ENCODE measurements at places on chromosomes 3 and 15. TPM values are rescaled to one million over a fixed set of nuclear protein-coding genes. Genes with fewer than 3 reads are reported as not detected.

A4GNT gene
- not detected for polyA plus RNA-seq

TRPM1 gene
- not detected for polyA plus RNA-seq

AGTR1 gene
- polyA plus RNA-seq = 84.0 TPM

SYNM gene
- 25.0 TPM for polyA plus RNA-seq

MNS1 gene
- 1.0 TPM for polyA plus RNA-seq

RGMA gene
- 3.2 TPM for polyA plus RNA-seq

MINAR1 gene
- polyA plus RNA-seq = 2.3 TPM

SUMF1 gene
- 23.3 TPM for polyA plus RNA-seq

GRCh38 chr15:61584410-61584809 is 355.3 kb upstream of the RORA start:
- H3K4me3 ChIP-seq = no peak overlapping the region
- no peaks in the 10 kb centered on the region for H3K4me1 ChIP-seq
- no peak for DNase-seq
- H3K36me3 ChIP-seq = no peaks in the 10 kb centered on the region
- H3K27me3 ChIP-seq = no peaks in the 10 kb centered on the region
- H3K27ac ChIP-seq = no peak overlapping the region

- no peaks in the 10 kb centered on the region for H3K4me1 ChIP-seq
- no peak overlapping the region for H3K4me3 ChIP-seq
- H3K36me3 ChIP-seq = no peaks in the 10 kb centered on the region
- H3K27ac ChIP-seq = peak overlapping the region; percentile 4
- no peak for DNase-seq
- H3K27me3 ChIP-seq = no peaks in the 10 kb centered on the region
These were observed 68.9 kb downstream of the SMAD3 start for GRCh38 chr15:67134067-67134838.

GRCh38 chr3:127660621-127661251 is 12.0 kb upstream of the ABTB1 start:
- no peak overlapping the region for H3K27ac ChIP-seq
- DNase-seq = no peak
- peaks cover 9% of the 10 kb centered on the region for H3K4me1 ChIP-seq
- H3K27me3 ChIP-seq = no peaks in the 10 kb centered on the region

GRCh38 chr3:152706991-152707713 is 127.8 kb upstream of the P2RY1 start:
- H3K36me3 ChIP-seq = no peaks in the 10 kb centered on the region
- H3K4me3 ChIP-seq = no peak overlapping the region
- H3K27me3 ChIP-seq = no peaks in the 10 kb centered on the region
- H3K4me1 ChIP-seq = no peaks in the 10 kb centered on the region
- no peak for DNase-seq
- no peak overlapping the region for H3K27ac ChIP-seq

- no peak for DNase-seq
- no peaks in the 10 kb centered on the region for H3K27me3 ChIP-seq
- no peak overlapping the region for H3K4me3 ChIP-seq
- H3K27ac ChIP-seq = no peak overlapping the region
These were observed 89.7 kb upstream of the PROK2 start for GRCh38 chr3:71874618-71875017.

DNA sequence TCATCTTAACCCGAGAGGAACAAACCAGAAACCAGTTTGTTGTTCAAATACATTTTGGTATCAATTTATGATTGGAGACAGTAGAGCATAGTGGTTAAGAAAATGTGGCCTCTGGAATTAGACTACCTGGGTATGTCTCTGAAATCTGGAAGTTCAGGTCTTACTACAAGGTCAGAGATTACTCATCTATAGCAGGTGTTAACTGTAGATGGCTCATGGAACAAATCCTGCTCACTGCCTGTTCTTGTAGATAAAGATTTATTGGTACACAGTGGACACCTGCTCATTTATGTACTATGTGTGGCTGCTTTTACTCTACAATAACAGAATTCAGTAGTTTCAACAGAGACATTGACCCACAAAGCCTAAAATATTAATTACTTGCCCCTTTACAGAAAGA is 413.3 kb downstream of the CNTN6 start:
- no peak overlapping the region for H3K27ac ChIP-seq
- no peaks in the 10 kb centered on the region for H3K36me3 ChIP-seq
- H3K27me3 ChIP-seq = no peaks in the 10 kb centered on the region
- DNase-seq = no peak

GRCh38 chr15:63412551-63412950 is 30.9 kb upstream of the CA12 start:
- H3K4me1 ChIP-seq = no peaks in the 10 kb centered on the region
- no peak overlapping the region for H3K27ac ChIP-seq
- no peaks in the 10 kb centered on the region for H3K27me3 ChIP-seq
- H3K36me3 ChIP-seq = no peaks in the 10 kb centered on the region

GRCh38 chr15:31195871-31196270 is 94.3 kb upstream of the TRPM1 start:
- H3K27ac ChIP-seq = no peak overlapping the region
- H3K4me3 ChIP-seq = no peak overlapping the region
- H3K4me1 ChIP-seq = no peaks in the 10 kb centered on the region
- H3K36me3 ChIP-seq = no peaks in the 10 kb centered on the region
- no peaks in the 10 kb centered on the region for H3K27me3 ChIP-seq

- no peaks in the 10 kb centered on the region for H3K36me3 ChIP-seq
- no peaks in the 10 kb centered on the region for H3K27me3 ChIP-seq
- no peak overlapping the region for H3K4me3 ChIP-seq
- peak overlapping the region; percentile 38 for H3K27ac ChIP-seq
These were observed 125.4 kb upstream of the RAD18 start for GRCh38 chr3:9088441-9089353.

GRCh38 chr3:8441969-8442559 is 59.6 kb upstream of the LMCD1 start:
- H3K36me3 ChIP-seq = no peaks in the 10 kb centered on the region
- no peak overlapping the region for H3K4me3 ChIP-seq
- no peaks in the 10 kb centered on the region for H3K27me3 ChIP-seq
- peak; percentile 27 for DNase-seq
- H3K27ac ChIP-seq = no peak overlapping the region
- H3K4me1 ChIP-seq = peaks cover 16% of the 10 kb centered on the region

Data from adrenal gland (tissue), 19 donors.